Muscle of back (tissue), 13 donors: ENCODE measurements at places on chromosomes 4 and X.
A peak's percentile ranks its signal among the peaks of the same experiment; 100 is the strongest.

DNA sequence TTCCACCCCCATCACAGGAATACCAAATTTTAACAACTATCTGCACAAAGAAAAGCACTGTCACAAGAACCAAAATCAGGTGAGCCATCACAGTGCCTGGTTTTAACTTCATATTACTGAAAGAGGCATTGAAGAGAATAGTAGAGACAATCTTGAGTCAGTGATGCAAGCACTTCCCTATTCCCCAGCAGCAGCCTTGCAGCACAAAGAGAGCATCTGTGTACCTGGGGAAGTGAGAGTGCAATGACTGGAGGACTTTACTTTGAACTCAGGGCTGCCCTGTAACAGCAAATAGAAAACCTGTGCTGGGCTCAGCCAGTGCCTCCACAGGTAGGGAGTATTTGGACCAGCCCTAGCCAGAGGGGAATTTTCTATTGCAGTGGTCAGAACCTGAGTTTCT is 361.8 kb downstream of the TEX13C start:
- no peak for DNase-seq

GRCh38 chrX:30637874-30638815 is 15.1 kb upstream of the GK start:
- DNase-seq = no peak

DNA sequence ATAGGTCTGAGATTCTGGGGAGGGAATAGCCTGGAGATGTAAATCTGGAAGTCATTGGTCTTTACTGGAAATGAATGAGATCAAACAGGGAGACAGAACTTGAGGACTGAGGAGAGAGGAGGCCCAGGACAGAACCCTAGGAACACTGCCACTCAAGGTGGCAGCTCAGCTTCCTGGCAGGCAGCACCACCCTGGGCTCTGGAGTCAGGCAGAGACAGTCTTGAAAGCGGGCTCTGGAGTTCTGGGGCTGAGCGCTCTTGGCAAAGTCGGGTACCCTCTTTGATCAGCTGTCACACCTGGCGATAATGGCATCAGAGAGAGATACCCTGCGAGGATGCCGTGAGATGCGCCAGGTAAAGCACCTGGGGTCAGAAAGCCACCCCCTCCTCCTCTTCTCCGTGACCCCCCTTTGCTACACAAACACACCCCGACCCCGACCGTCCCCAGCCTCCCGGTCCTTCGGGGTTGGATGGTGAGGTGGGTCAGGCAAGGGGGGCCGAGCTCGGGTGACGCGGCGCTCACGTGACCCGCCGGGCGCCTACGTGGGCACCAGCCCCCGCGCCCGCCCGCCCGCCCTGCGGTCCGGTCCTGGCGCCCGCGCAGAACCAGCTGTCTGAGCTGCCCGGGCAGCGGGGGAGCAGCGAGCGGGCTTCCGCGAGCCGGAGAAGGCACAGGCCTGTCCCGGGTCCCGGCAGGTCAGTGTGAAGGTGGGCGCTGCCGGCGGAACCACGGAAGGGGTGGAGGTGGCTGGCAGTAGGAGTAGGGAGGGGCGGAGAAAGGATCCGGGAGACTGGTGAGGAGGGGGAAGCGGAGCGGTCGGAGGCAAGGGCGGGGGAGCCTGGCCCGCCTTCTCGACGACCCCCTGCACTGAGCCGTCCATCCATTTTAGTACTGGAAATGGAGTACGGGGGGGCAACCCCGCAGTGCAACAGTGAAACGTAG is at the start of gene TCEAL3:
TSS of gene TCEAL3 (plus strand) at position 600 of the 942 bp plus-strand sequence. CDS start 1,102 bp downstream, outside the sequence.
- peak; percentile 72 for DNase-seq

- no peak for DNase-seq
These were observed 242.9 kb upstream of the PITX2 start for GRCh38 chr4:110865611-110866259.

DNA sequence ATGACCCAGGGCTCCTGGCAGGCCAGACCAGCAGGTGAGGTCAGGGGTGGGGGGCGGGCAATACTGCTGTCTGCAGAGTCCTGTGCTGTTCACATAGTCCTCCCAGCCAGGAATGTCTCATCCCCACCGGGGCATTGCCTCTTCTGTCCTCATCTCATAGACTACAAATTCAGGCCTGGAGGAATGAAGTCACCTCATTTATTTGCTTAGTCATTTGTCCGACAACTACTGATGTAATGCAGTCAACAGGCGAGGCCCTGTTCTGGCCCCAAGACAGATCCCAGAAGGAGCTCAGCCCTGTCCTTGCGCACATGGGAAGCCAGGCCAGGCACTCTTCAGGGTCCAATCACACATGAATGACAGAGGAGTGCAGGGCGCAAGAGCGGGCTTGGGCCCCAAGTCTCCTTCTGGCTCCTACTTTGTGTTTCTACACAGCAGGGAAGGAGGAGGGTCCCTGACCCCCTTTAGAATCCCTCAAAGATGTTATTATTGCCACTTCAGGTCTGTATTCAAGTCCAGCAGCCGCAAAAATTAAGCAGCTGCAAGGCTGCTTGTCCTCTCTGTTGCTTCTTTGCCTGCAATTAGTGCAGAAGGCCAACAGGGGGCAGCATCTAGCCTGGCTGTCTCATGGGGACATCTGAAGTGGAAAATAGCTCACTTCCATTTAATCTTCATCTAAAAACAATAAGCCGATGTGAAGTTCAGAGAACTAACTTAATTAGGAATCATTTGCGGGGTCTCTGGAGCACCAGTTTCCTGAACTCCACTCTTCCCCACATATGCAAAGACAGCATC is 15.2 kb upstream of the HMX1 start:
- no peak for DNase-seq

DNA sequence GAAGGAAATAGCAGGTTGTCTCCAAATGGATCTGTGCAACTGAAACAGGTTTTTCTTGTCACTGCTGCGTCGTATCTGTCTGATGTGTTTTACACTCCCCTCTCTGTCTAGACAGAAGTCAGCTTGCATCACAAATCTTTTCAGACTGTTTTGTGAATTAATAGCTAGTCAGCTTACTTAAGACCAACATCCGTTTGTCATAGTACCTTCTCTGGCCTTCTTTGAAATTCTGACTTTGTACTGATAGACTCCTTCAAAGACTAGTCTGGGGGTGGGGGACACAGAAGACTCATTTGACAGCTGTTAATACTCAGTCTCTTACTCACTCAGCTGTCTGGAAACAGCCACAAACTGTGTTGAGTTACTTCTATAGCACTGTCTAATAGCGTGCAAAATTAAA is 197.8 kb downstream of the PALLD start:
- DNase-seq = peak; percentile 74

DNA sequence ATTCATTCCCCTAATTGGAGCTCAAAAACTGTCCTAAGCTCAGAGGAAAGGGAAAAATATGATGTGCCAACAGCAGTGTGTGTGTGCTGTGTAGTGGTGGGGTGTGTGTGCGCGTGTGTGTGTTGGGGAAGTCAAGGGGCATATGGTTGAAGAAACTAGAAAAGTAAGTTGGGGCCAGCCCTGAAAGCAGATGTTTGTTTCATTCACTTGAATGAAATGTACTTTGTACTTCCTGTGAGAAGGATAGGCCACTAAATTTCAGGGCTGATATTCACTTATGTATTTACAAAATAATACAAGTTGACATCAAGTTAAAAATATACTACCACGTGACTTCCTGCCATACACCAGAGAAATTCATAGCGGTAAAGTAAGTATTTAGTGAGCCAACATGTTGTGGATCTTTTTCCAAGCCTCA is 151.3 kb upstream of the JADE1 start:
- no peak for DNase-seq
